ENCODE measurements at places on chromosomes 2 and 18.

- no peak for DNase-seq
Observed at GRCh38 chr2:160876765-160877164, 283.5 kb upstream of the TANK start.

- DNase-seq = no peak
Observed at GRCh38 chr18:70720607-70721006, 431.8 kb downstream of the SOCS6 start.

DNA sequence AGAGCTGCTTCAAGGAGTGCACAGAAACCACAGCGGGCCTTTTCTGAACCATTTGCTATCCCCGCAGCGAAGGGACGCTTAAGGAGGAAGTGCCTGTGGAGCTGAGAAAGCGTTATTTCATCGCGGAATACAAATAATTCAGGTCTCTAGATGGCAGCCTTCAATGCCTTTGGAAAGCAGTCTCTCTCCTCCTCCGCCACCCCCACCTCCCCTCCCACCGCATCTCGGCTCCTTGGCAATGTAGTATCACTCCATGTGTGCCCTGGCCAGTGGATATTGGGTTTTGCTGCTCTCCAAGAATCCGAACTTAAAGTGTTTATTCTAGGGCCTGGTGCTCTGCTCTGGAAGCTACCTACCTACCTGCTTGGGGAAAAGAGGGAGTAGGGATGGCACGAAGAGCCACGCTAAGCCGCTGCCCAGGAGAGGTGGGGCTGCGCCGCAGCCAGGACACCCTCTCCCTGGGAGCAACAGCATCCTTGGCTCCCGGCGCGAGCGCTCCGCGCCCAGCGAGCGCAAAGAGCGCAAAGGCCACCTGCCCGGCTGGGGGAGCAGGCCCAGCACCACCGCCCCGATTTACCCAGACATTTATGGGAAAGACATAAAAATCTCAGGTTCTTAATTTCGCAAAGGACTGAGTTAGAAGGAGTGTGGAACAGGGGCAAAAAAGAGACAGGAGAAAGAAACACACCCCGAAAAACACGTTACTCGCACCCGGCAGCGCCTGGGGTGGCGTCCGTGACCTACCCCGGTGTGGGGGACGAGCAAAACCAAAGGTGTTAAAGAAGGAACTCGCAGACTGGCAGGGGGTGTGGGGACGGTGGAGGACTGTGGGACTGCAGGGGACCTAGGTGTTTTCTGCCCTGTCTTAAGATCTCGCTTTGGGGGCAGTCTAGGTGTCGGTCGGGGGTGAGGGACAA lies 1.0 kb downstream of the SPHKAP start:
- no peak for DNase-seq

GRCh38 chr18:10121028-10121427 lies 207.2 kb downstream of the VAPA start:
- DNase-seq = no peak

- DNase-seq = no peak
Observed at GRCh38 chr2:206260188-206261012, 14.1 kb upstream of the ZDBF2 start.

DNA sequence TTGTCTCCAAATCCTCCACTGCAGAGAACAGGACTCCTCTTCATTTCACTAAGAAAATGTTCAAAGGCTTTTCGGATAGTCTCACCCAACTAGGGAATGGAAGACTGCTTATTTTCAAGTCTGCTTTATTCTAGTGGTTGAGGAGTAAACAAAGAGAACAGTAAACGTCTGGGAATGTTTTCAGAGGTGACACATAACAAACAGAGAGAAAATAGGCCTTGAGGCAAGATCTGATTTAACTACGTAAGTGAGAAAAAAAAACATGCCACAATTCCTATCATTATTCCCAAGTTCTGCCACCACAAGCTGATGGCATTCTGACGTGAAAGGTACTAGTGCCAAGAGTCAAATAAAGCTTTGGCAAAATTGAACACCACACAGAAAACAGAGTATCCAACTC lies 16.7 kb upstream of the WIPF1 start:
- DNase-seq = no peak

DNA sequence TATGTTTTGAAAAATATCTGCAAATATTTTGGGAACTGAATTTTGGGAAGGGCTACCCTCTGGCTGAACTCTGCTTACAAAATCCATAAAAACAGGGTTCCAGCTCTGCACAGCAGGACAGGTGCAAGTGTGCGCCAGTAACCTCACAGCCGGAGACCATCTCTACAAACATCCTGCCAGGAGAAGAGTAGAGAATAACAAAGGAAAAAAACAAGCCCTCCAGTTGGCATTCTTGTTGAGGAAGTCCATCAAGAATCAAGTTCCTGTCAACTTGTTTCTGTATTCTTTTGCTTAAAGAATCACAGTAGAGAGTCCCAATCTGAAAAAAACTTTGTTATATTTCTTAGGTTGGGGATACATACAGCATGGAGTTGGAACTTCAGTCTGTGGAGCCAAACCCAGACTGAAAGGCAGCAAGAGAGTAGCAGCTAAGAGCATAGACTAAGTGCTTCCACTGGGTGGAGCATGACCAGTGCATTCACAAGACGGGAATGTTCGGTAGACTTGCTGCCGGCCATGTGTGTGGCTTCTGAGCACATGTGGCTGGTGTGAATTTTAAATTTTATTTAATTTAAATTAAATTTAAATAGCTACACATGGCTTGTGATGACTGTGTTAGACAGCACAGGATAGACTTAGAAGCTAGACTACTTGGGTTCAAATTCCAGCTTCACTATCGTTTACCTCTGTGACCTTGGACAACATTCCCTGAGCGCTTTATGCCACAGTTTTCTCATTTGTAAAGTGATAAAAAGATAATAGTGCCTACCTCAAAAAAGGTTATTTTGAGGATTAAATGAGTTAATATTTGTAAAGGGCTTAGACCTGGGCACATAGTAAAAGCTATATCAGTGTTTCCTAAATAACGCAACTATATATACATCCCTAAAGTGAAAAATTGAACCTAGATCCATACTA lies 41.9 kb downstream of the SPTBN1 start:
- no peak for DNase-seq

DNA sequence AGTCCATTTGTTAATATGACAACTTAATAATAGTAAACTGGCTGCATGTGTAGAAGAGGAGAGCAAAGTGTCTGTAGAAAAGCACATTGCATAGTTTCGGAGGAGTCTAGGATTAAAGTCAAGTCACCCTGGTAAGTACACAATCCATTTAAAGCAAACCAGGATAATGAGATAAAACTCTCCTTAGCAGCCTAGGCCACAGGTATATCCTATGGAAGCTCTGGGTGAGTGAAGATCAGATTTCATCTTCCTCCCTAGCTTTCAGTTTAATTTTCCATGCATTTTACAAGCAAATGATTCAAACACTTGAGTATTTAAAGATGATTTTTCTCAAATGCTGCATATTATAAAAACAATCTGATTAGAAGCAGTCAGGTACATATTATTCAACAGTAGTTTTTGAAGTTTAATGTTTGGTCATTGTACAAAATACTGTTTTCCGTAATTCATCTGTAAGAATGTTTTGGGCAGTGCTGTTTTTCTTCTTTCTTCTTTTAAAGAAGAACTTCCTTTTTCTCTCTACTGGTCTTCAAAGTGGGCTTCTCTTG lies 10.2 kb downstream of the CERS6 start:
- DNase-seq = no peak

DNA sequence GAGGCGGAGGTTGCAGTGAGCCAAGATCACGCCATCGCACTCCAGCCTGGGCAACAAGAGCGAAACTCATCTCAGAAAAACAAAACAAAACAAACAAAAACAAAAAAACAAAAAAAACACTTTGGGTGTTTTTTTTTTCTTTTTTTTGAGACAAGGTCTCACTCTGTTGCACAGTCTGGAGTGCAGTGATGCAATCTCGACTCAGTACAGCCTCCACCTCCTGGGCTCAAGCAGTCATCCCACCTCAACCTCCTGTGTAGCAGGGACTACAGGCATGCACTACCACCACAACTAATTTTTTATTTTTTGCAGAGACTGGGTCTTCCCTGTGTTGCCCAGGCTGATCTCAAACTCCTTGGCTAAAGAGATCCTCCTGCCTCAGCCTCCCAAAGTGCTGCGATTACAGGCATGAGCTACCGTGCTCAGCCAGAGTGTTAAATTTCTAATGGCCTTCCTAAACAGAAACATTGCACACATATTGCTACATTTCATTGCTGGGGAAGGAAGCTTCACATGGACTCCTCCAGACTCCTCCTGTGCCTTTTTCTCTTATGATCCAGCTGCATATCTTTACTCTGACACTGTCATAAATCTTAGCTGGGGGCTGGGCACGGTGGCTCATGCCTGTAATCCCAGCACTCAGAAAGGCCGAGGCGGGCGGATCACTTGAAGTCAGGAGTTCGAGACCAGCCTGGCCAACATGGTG lies 19.7 kb downstream of the STARD7 start:
- no peak for DNase-seq

DNA sequence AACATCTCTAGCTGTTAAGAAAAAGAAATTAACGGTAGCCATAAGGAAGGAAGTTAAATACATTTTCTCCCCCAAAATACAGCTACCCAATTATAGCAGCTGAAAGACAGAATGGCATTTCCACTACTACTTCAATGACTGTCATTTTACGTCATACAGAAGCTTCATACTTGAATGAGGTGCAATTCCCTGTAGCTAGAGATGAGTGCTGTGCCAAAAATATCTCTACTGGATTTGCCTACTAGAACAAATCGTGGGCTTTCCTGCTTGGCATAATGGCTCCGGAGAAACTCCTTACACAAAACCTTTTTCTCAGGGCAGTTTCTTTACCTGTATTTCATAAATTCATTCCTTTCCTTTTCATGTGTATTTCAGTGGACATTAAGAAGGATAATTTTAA lies 36.3 kb upstream of the NRXN1 start:
- DNase-seq = no peak

DNA sequence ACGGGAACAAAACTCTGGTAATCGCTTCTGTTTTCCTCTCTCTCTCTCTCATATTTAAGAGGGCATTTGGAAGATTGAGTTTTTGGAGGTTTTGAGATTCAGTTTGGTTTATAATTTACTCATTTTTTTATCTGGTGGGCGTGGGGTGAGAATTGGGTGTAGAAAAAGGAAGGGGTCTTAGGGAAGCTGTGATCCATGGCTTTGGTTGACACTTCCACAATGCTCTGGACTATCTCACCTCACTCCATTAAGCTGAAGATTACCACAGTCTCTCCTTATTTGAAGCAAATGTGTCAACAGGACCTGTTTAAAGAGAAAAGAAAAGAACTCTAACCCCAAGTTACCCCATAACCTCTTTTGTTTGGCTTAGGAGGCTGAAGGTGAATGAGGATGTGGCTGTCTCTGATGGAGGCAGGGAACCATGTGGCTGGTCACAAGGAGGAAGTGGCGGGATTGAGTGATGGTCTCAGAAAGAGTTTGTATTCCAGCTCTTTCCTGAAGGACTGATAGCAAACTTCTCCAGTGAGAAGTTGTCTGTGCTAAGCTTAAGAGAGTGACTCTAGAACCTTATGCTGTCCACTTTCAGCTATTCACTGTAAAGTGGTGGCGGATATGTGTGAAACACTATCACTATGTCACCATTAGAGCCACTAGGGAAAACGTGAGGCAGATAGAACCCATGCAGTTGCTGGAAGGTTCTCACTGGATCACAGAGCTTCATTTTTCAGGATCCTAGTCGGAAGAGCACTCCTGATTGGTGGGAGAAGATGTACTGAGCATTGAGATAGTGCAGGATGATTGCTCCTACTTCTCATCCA lies 934 bp downstream of the ZNF804A start:
- DNase-seq = no peak

GRCh38 chr2:64400733-64401528 lies 53.0 kb upstream of the LGALSL start:
- DNase-seq = no peak

GRCh38 chr2:69827796-69828540 lies 1.5 kb upstream of the GMCL1 start:
- DNase-seq = no peak

DNA sequence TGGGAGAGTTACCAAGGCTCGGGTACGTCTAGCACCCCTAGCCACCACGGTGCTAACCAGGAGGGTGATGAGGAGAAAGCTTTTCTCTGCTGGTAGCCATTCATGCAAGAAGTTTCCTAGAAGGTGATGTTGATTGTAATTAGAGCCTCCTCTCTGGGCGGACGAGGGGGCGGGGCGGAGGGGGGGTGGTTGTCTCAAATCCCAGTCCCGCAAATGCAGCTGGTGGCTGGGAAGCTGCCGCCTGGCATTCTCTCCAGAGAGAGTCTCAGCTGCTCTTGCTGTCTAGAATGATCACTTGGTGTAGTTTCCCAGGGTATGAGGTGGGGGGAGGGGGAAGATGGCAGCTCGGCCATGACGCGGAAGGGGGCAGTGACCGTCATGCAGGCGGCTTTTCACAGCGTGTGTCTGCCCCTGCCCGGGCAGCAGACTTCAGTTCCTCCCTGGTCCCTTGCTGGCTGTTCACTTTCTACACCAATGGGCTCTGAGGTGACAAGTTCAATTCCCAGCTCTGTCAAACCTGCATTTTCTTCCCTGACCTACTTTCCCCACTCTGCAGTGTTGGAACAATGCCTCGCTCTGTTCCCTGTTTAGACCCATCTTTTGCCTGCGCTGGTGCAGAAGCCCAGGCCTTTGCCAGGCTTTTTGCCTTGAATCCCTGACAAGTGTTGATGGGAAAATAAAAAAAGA lies 61.5 kb upstream of the KLF7 start:
- peak; percentile 30 for DNase-seq

DNA sequence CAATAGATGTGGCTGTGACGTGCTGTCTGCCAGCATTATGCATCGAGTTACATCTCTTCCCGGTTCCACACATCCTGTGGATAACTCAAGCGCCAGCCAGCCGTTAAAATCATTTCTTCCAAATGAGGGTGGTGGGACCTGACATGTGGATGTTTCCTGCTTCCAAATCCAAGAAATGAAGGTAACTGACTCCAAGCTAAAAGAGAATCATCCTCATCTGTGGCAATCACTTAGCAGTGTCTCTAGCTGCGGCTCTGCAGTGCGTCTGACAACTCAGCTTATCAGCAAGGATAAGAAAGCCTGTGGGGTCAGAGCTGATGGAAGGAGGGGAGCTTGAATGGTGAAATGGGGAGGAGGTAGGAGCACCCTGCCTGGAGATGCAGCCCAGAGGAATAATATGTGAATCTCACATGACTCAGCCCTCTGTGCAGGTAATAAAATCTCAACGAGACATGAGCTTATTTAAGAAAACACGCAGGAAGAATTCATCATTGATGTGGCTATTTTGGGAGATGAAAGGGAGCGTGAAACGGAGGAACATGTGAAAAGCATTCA lies 382.2 kb upstream of the TRIB2 start:
- peak; percentile 21 for DNase-seq

- no peak for DNase-seq
Observed at GRCh38 chr2:225254363-225254762, 145.1 kb upstream of the NYAP2 start.
